ENCODE measurements at places on chromosomes 2 and 18.
A peak's percentile ranks its signal among the peaks of the same experiment; 100 is the strongest.

DNA sequence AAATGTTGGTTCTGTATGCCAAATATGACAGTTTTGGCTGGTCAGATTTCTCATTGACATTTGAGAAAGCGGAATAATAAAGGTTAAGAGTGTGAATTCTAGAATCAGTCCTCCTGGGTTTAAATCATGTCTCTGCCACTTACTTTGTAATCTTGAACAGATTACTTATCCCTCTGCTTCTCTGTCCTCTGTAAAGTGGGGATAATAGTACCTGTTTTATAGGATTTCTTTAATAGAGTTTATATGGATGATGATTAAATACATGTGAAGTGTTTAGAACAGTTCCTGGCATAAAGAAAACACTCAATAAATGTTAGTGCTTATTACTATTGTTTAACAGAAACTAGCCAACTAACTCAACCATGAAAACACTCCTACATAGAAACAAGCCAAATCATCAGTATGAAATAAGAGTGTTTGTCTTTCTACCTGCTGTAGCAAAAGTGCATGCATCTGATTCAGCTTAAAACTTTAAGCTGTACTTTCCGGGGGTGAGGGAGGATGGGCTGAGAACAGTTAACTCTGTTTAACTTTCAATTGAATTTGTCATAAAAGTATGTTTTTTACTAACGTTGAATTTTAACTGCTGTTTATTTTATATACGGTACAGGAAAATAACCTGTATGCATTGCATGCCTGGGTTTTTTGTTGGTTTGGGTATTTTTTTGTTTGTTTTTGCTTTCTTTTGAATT is 6.8 kb downstream of the HTR2B start:
- no peak for DNase-seq

DNA sequence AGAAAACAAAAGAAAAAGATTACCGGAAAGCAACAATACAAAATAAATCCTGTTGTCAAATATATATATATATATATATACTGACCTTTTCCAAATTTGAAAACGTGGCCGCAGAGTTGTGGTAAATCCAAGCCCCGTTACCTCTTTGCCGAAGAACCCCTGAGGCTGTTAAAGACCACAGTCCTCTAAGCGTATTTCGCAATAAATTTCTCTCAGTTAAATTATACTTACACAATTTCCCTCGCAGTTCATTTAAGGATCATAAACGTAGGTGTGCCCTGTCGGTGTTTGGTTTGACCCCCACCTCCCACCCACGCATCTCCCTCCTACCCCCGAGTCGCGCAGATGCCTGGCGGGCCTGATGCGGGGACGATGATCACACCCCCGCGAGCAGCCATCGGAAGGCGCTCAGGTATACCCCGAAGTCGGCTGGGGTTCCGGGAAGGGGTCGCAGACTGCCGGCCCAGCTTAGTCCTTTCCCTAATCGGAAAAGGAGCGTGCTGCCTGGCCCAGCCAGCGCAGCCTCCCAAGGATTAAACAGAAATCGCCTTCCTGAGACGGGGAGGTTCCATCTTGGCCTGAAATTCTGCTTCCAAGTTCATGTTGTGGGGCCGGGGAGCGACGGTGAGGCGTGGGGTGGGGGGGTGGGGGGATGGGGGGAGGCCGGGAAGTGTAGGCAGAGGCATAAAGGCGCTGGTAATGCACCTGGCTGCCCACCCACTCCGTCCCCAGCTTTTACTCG is 2.9 kb upstream of the MEIS1 start:
- no peak for DNase-seq

DNA sequence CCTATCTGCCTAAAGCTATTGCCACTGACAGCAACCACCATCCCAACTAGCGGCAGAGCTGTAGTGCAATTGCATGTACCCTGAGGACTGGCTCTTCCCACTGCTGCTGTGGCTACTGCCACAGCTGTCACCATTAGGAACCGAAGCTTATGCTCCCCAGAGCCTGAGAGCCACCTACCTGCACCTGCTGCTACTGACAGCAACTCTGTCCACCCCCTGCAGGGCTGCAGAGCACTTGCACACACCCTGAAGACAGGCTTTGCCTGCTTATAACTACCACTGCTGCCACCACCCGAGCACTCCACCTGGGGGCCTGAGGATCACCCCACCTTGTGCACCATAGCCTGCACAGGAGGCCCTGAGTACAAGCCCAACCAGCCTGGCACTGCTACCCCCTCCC is 217.6 kb upstream of the FOSL2 start:
- DNase-seq, result no peak

GRCh38 chr2:241730671-241731293 is 3.6 kb upstream of the D2HGDH start:
- DNase-seq, result no peak

GRCh38 chr18:27778441-27778840 is 398.5 kb downstream of the CDH2 start:
- DNase-seq, result peak; percentile 38
